ENCODE measurements at places on chromosomes 13 and 19. TPM values are rescaled to one million over a fixed set of nuclear protein-coding genes. Genes with fewer than 3 reads are reported as not detected.

Gene IRGC
- not detected for total RNA-seq

GRCh38 chr13:79528356-79528755 is 47.4 kb downstream of the NDFIP2 start:
- no peak for DNase-seq

DNA sequence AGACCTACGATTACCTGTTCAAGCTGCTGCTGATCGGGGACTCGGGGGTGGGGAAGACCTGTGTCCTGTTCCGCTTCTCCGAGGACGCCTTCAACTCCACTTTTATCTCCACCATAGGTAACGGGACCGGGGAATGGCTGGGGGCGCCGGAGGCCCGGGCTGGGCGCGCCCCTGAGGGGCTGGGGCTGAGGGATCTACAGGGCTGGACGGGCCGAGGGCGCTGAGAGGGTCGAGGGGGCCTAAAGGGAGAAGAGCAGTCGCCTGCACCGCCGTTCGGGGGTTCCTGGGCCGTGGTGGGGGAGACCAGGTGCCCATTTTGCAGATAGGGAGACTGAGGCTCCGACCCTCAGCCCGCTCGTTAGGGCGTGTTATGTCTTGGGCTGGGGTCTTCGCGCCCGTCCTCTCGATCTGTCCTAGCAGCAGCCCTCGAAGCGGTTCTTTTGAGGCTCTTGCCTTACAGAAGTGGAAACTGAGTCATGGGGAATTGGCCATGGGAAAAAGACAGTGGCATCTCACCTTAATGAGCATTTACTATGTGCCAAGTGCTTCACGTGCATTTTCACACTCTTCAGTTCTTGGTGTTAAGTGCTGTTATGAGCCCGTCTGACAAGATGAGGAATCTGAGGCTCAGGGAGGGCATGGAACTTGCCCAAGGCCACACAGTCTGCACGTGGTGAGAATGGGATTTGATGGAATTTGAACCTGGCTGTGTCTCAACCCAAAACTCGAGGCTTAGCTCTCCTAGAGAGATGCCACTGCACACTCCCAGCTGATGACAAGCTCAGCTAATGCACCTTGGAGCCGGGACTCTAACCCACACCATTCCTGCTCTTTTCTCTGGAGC is 442 bp downstream of the RAB8A start:
- peak; percentile 73 for DNase-seq

Gene ACP7
- total RNA-seq, result not detected

- DNase-seq, result no peak
Observed at GRCh38 chr13:39509616-39510315, 93.2 kb downstream of the LHFPL6 start.

DNA sequence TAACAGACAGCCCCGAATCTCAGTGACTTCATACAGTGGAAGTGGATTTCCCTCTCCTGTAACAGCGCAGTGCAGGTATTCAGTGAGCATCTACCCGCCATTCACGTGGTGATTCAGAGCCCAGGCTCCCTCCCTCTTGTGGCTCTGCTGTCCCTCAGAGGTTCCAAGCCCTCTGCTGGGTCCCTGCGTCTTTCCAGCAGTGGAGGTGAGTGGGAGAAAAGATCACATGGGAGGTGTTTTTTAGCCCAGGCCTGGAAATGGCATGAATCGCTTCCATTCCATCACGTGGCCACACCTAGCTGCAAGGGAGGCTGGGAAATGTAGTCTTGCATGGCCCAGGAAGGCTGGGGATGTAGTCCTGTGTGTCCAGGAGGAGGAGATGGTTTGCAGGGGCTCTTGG is 61.4 kb downstream of the DPF1 start:
- DNase-seq, result no peak

- DNase-seq, result no peak
Observed at GRCh38 chr13:42354241-42355091, 82.5 kb downstream of the AKAP11 start.

Gene TEX101
- total RNA-seq, result not detected

DNA sequence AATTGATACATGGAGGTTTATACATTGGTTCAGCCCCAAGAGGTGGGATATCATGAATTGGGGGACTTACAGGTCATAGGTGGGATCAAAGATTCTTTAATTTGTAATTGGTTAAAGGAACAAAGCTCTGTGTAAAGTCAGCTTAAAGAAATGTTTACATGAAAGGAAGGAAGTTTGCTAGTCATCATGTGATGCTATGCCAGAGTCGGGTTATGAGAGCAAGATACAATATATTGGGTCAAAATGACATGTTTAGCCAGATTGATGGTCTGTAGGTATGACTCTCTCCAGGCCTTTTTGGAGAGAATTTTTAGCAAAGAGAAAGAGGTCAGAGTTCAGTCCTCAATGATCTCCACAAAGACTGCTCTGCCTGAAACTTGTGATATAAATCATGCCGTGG is 5.3 kb upstream of the CYSLTR2 start:
- DNase-seq, result no peak

Gene POU2F2
- total RNA-seq, result 2.5 TPM

DNA sequence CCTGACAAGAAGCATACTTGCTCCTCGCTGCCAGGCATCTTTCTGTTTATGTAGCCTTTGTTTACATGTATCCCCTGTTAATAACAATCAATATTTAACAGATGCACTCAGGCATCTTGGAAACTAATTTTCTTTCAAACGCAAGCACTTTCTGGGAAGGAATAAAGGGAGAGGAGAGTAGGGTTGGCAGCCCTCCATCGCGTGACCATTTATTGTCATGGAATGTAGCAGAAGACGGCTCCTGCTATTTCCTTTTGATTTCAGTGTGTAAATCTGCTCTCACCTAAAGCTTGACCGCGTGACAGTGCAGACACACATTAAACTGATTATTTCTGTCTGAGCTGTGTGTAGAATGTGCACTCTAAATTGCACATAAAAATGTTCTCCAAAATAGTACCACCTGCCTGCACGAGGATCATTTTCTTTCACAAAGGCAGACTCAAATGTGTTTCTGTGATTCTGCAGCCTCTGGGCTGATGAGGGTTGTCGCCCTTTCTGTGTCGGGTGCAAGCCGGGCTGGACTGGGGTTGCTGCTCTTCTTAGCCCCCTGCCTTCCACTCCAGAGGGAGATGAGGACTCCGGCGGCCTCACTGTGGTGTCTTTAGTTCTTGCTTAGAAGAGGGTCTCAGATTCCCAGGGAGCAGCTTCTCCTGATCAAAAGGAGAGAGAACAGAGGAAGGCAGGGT is 223.5 kb upstream of the MAB21L1 start:
- DNase-seq, result peak; percentile 80

- DNase-seq, result no peak
Observed at GRCh38 chr19:35872180-35872579, 3.8 kb downstream of the APLP1 start.

GRCh38 chr13:29763436-29764180 is 86.8 kb downstream of the UBL3 start:
- no peak for DNase-seq
